ENCODE measurements at places on chromosomes 2 and 18.

- no peak for DNase-seq
These were observed 193.8 kb upstream of the MMADHC start for GRCh38 chr2:149781263-149781808.

- DNase-seq = peak; percentile 33
These were observed 795 bp upstream of the CAPN10 start for GRCh38 chr2:240585681-240586197.

- peak; percentile 33 for DNase-seq
These were observed 282.8 kb upstream of the HS6ST1 start for GRCh38 chr2:128601298-128602037.

GRCh38 chr18:12334366-12334808, 26.3 kb downstream of the TUBB6 start:
- DNase-seq = no peak

DNA sequence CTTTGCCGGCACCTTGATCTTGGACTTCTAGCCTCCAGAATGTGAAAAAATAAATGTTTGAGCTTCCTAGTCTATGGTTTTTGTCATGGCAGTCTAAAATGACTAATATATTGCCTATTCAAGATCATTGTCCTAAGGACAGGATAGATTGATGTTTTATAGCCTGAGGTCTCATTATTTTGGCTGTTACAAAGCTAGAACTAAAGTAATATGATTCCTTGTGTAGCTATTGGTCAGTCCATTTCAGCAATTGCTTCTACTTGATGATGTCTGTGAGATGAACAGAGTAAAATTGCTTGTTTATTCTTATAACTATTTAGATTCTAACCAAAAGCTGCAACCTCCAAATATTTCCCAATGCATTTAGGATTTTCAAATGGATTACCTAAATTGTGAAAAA, 145.0 kb downstream of the HRH4 start:
- DNase-seq = no peak

All from Right ventricle myocardium superior (tissue), 1 donor.